ENCODE measurements at places on chromosomes 7 and 10.

GRCh38 chr7:89334797-89335196 is 539.3 kb upstream of the TEX47 start:
- DNase-seq: no peak

DNA sequence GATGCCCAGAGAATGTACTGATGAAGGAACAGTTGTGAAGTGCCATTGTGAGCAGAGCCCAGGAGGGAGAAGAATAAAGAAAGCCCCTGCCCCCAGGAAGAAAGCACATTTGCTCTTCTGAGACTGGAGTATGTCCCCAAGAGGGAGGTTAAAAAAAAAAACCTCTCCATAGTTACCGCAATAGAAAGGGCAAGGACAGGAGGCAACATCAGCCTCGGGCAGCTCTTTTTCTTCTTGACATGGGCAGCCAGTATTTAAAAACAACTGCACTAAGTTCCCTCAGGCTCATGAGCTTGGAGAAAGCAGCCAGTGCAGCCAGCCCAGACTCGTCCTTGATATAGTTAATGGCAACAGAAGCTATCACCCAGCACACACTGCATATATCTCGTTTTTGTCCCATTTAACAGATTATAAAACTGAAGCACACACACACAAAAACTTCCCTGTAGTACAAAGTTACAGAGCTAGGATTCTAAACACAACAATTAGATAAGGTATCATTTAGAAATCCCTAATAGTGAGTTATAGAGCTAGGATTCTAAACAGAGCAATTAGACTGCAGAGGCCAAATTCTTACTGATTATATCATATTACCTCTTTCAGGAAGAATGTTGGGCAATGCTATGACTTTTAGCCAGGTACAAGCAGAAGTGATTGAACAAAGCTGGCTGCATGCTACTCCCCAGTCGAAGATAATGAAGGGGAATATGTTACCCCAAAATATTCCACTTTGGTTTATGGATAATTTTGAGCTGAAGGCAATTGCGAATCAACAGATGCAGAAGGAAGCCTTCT is 823.5 kb downstream of the GRID1 start:
- DNase-seq: no peak

DNA sequence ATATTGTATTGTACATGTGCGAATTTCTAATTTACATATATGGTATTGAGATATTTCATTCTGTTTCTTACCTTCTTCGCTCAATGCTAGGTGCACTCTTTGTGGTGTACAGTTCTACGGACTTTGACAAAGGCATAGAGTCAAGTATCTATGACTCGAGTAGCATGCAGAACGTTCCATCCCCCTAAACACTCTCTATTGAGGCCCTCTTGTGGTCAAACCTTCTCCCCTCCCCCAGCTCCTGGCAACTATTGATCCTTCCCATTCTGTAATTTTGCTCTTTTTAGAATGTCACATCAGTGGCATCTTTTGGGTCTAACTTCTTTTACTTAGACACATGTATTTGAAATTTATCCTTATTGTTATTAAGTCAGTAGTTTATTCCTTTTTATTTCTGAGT is 30.7 kb upstream of the GDF10 start:
- DNase-seq: no peak

DNA sequence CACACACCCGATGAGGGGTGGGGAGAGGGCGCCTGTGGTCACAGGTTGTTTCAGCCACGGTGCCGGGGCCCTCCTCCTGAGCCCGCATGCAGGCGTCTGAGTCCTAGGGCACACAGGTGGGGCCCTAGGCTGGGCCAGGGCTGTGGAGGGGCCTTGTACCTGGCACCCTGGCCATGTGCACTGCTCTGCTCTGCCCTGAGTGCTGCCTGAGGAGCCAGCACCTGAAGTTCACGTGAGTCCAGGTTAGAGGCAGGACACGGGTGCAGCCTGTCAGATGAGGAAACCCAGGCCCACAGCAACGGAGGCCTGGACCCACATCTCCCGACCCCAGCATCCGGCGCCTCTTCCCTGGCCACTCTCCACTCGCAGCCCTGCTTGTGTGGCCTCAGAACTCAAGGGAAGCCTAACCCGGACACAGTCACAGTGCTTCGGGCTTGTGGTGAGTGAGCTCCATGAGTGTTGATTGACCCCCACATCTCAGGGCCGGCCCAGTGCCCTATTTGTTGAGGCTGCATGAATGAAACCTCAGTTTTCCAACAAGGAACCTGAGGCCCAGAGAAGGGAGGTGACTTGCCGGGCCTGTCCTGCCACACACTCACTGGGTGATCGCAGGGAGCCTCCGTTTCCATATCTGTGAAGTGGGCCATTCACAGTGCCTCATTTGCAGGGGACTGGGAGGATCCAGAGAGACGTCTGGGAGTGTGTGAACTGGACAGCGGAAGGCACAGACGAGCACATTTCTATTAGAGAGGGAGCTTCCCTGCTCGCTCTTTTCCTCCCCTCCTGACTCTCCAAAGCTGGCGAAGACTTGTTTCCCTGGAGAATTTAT is 39.6 kb downstream of the PPIF start:
- no peak for DNase-seq

GRCh38 chr7:25884265-25884828 is 267.7 kb upstream of the NFE2L3 start:
- DNase-seq: no peak

- DNase-seq: peak; percentile 35
Measured at GRCh38 chr10:77173615-77174461, 463.8 kb downstream of the KCNMA1 start.

- no peak for DNase-seq
Measured at GRCh38 chr10:78972160-78972946, 96.4 kb upstream of the ZMIZ1 start.

DNA sequence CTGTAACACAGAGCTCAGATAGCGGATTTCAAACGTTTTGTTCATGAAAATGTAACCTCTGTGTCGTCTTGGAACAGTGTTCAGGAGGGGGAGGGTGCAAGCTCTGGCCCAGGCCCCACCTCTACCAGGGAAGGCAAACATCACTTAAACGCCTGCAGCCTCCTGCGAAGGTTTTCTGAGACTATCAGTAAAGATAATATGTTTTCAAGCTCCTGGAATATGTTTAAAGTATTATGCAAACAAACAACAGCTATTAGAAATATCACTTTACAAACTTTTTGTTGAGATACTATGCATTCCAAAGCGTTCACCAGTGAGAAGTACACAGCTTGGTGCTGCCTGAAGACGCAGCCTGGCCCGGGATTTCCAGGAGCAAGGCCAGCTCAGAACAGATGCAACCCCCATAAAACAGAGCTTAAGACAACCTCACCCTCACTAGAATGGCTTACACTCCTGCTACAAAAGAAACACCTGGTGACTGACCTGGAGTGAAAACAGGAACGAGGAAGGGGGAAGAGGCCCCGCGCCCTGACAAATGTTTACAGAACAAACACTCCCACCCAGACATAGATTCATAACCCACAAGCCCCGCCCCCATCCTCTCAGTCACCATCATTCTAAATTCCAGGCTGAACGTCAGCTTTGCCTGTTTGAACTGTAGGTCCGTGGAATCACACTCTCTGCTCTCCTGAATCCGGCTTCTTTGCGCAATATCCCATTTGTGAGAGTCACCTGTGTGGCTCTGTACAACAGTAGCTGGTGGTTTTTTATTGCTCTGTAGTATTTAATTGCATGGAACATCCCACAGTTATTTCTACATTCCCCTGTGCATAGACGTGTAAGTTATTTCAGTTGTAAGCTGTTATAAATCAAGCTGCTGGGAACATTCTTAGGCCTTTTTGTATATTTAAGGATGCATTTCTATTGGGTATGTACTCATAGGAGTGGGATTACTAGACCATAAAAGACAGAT is 155.0 kb downstream of the PTPRN2 start:
- no peak for DNase-seq

GRCh38 chr10:129114588-129114987 is 352.5 kb upstream of the MGMT start:
- no peak for DNase-seq

DNA sequence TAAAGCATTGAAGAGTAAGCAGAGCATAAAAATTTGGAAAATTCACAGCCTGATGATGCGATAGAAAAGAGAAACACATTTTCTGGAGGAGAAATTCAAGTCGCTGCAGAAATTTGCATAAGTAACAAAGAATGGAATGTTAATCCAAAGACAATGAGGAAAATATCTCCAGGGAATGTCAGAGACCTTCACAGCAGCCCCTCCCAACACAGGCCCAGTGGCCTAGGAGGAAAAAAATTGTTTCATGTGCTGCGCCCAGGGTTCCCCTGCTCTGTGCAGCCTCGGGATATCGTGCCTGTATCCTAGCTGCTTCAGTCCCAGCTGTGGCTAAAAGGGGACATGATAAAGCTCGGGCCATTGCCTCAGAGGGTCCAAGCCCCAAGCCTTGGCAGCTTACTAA is 206.8 kb downstream of the TPK1 start:
- DNase-seq: no peak

- DNase-seq: no peak
Measured at GRCh38 chr7:148481147-148481526, 109.4 kb upstream of the C7orf33 start.

- DNase-seq: no peak
Measured at GRCh38 chr7:152894295-152895170, 135.0 kb downstream of the ACTR3B start.

- DNase-seq: no peak
Measured at GRCh38 chr7:28957751-28958234, 337 bp downstream of the TRIL start.

- DNase-seq: no peak
Measured at GRCh38 chr7:36862771-36863261, 138.5 kb upstream of the AOAH start.

DNA sequence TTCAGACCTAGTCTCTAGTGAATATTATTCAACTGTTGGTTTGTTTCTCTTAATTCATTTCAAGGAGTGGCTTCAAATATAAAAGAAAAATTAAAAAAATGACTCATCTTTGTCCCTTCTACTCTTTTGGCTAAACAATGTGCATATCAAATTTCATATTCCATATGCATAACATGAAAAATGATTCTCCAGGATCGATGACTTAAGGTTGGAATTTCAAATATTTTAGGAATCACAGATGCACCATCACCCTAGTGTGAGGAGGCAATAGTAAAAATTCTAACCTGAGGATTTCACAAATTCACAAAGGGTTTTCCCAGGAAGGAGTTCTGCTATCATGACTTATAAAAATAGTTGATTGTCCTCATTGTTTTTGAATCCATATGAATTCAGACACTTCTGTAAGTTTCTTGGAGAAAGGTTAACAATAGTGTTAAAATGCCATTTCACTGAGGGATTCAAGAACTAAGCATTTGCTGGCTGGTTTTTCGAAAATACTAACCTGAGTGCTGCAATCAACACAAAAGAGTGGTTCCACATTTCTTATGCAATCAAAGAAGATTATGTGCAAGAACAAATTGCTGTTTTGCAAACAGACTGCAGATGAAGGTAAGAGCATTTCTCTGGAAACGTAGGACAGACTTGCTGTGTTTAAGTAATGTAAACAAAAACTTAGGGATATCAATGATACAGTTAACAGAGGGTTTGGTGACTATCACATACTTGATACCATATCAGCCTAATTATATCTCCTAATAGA is 547.5 kb upstream of the LRRTM3 start:
- no peak for DNase-seq

GRCh38 chr7:140348161-140348849 is 50.0 kb downstream of the SLC37A3 start:
- no peak for DNase-seq

- no peak for DNase-seq
Measured at GRCh38 chr10:77827366-77827765, 99.2 kb downstream of the DLG5 start.

DNA sequence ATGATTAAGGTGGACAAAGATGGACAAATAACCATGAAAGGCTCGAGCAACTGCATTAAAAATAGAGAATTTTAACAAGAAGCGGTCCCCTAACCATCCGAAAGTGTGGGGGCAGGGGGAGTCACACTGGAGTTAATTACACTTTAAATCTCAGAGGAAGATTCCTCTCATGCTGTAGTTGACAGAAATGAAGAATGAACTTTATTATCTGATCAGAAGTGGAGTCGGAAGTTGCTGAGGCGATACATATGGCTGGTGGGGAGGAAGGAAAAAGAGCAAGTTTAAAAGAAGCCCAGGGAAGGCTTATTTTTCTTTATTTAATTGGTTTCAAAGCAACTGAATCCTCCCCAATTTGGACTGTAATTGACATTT is 102.3 kb upstream of the FAM171A1 start:
- no peak for DNase-seq

DNA sequence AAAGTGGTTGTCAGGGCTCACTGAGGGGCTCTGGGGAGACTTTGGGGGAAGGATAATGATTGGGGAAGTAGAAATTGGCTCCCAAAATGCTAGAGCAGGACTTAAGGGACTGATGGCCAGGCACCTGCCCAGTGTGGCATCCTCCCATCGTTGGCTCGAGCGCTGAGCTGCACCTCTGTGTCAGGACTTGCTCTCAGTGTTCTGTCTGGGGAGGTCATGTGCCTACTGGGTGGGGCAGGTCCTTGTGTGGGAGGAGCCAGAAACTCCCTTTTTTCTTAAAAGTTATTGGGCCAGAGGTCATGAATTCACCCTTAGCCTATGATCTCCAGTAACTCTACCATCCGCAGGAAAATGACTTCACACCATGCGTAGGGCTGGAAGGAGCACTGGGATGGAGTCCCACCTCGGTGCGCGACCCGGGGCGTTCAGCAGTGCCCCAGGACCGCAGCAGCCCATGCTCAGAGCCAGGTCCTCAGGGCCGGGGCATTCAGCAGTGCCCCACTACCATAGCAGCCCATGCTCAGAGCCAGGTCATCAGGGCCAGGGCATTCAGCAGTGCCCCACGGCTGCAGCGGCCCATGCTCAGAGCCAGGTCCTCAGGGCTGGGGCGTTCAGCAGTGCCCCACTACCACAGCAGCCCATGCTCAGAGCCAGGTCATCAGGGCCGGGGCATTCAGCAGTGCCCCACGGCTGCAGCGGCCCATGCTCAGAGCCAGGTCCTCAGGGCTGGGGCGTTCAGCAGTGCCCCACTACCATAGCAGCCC is 221.9 kb downstream of the EBF3 start:
- DNase-seq: no peak

DNA sequence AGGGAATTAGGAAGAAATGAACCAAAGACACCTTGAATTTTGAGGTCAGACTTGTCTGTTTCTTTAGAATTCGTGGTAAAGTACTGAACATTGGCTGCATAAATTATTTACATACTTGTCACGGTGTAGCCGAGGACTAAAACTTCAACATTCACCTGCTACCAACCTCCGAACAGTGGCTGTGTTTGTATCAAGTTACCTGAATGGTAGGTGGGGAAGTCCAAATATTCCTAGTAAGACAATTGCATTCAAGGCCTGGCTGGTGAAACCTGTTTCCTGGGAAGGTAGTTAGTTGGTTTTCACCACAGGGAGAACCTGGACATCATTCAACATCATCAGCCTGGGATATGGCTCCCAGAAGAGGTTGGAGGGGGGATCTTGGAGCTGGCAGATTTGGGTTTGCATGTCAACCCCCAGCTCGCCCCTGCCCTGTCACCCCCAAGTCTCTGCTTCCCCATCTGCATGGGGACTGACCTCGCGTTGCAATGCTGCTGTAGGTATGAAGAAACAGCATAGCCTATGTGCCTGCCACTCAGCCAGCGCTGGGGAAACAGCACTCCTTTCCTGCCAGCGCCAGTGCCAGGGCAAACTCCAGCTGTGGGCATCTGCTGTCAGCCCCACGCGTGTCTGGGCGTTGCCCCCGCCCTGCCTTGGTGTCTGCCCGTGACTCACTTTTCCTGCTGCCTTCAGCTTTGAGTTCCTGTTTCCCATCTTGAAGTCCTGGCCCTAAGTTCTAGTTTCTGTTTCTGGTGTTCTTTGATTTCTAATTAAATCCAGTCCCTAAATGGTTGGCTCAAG is 12.7 kb upstream of the LARP4B start:
- no peak for DNase-seq

GRCh38 chr7:130777426-130777825 is 43.4 kb upstream of the KLF14 start:
- DNase-seq: no peak

GRCh38 chr7:29231671-29232232 is 37.2 kb downstream of the CHN2 start:
- DNase-seq: no peak

All from effector memory CD4-positive, alpha-beta T cell (primary cell).